SJSA1 (cell line): ENCODE measurements at places on chromosomes 13 and 19. TPM values are rescaled to one million over a fixed set of nuclear protein-coding genes. Genes with fewer than 3 reads are reported as not detected.

GRCh38 chr13:34748073-34748472 lies 194.0 kb upstream of the NBEA start:
- no peaks in the 10 kb centered on the region for H3K4me1 ChIP-seq
- no peak for DNase-seq
- H3K27ac ChIP-seq, result no peak overlapping the region
- no peaks in the 10 kb centered on the region for H3K36me3 ChIP-seq
- no peak overlapping the region for H3K4me3 ChIP-seq

GRCh38 chr13:23202383-23202782 lies 21.6 kb downstream of the SGCG start:
- H3K4me3 ChIP-seq, result no peak overlapping the region
- no peak overlapping the region for H3K27ac ChIP-seq

GRCh38 chr13:42454749-42455148 lies 119.2 kb upstream of the TNFSF11 start:
- no peak overlapping the region for H3K4me3 ChIP-seq
- no peak for DNase-seq
- no peak overlapping the region for H3K27ac ChIP-seq

DNA sequence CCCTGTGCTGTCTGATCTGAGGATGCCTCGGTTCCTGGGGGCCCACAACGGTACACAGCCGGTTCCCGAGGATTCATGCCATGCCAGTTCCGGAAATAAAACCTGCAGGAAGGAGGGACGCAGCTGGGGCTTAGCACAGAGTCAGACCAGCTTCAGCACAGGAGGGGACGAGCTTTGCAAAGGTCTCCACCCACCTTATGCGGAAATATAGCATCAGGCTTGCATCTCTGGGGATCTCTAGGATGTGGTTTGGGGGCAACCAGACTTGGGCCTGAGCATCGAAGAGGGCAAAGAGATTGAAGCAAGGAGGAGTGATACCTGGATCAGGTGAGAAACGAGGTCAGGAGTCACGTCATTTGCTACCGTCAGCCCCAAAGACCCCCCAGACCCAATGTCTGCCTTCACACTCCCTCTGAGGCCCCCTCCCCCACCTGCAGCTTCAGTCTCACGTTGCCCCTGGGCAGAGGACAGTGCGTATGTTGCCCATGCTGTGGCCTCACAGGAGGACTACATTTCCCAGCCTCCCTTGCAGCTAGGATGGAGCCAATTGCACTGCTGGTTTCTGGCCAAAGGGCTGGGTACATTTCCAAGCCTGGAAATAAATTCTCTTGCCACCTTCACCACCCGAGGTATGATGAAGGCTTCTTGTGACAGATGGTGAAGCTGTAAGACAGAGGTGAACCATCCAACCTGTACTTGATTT lies 12.1 kb downstream of the TYK2 start:
- peaks cover 69% of the 10 kb centered on the region for H3K36me3 ChIP-seq
- H3K4me1 ChIP-seq, result no peaks in the 10 kb centered on the region
- H3K27ac ChIP-seq, result no peak overlapping the region

DNA sequence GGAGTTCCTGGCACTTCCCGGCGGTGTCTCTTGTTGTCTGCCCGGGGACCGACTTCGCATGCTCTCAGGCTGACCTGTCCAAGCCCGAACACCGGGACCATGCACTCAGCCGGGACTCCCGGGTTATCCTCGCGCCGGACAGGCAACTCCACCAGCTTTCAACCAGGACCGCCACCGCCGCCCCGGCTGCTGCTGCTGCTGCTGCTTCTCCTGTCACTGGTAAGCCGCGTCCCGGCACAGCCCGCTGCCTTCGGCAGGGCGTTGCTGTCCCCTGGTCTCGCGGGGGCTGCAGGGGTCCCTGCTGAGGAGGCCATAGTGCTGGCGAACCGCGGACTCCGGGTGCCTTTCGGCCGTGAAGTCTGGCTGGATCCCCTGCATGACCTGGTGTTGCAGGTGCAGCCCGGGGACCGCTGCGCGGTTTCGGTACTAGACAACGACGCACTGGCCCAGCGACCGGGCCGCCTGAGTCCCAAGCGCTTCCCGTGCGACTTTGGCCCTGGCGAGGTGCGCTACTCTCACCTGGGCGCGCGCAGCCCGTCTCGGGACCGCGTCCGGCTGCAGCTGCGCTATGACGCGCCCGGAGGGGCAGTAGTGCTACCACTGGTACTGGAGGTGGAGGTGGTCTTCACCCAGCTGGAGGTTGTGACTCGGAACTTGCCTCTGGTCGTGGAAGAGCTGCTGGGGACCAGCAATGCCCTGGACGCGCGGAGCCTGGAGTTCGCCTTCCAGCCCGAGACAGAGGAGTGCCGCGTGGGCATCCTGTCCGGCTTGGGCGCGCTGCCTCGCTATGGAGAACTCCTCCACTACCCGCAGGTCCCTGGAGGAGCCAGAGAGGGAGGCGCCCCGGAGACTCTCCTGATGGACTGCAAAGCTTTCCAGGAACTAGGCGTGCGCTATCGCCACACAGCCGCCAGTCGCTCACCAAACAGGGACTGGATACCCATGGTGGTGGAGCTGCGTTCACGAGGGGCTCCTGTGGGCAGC lies 661 bp downstream of the FREM2 start:
- no peak overlapping the region for H3K27ac ChIP-seq
- DNase-seq, result no peak
- no peak overlapping the region for H3K4me3 ChIP-seq

DNA sequence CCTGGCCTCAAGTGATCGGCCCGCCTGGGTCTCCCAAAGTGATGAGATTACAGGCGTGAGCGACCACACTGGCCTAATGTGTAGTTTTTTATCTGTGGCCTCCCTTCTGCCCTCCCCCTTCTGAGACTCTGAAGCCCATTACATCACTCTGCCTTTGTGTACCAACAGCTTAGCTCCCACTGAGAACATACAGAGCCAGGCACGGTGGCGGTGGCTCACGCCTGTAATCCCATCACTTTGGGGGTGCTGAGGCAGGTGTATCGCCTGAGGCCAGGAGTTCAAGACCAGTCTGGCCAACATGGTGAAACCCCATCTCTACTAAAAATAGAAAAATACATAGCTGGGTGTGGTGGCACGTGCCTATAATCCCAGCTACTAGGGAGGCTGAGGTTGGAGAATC lies 12.6 kb downstream of the NCR1 start:
- no peaks in the 10 kb centered on the region for H3K27me3 ChIP-seq
- no peaks in the 10 kb centered on the region for H3K4me1 ChIP-seq
- H3K36me3 ChIP-seq, result no peaks in the 10 kb centered on the region
- no peak overlapping the region for H3K27ac ChIP-seq

The SIGLEC12 gene
- not detected in 2 replicates for total RNA-seq

The MCEMP1 gene
- total RNA-seq, result not detected in 2 replicates

The DHDH gene
- 0.16 and 1.7 TPM in 2 replicates for total RNA-seq

The ICAM1 gene
- 11.9 and 17.2 TPM in 2 replicates for total RNA-seq
